ENCODE measurements at places on chromosomes 11 and 22.

- no peak for DNase-seq
Observed at GRCh38 chr22:46628756-46629155, 8.6 kb downstream of the GRAMD4 start.

- no peak for DNase-seq
Observed at GRCh38 chr11:8838248-8838647, 72.7 kb upstream of the AKIP1 start.

DNA sequence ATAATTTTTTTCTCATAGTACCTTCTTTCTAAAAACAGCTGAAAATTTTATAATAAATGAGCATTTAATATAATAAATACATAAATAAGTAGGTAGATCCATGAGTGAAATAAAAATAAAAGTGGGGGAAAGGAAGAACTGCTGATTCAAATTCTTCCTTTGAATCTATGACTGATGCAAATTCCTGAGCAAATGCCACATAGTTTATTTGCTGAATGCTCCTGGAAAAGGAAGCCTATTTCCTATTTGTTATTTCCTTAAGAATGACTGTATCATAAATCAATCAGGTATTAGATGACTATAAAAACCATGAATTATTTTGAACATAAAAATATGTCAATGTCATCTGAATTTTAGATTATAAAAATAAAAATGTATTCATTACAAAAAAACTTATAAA is 16.6 kb downstream of the BTBD10 start:
- DNase-seq: no peak

- no peak for DNase-seq
Observed at GRCh38 chr11:10694486-10695239, 1.1 kb upstream of the IRAG1 start.

- no peak for DNase-seq
Observed at GRCh38 chr11:67670316-67671210, 3.9 kb downstream of the ALDH3B2 start.

DNA sequence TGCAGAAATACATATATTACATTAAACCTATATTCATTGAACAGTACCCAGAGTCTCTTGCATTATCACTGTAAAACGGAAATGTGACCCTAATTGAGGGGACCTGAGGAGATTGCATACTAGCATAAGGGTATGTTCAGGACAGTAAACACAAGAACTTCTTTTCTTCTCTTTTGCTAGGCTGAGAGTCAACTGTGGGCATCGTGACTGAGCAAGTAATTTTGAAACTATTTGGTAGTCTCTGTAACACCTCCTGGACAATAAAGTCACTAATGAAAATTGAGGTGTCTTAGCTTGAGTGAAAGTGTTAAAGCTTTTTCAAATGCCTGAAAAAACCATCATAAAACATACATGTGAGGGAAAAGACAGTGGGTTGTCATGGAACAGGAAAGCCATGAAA is 90.9 kb downstream of the PDHX start:
- peak; percentile 41 for DNase-seq

- DNase-seq: peak; percentile 10
Observed at GRCh38 chr11:104968355-104968855, at the start of gene CASP4. CASP4 (minus strand) TSS chr11:104968574; CDS start chr11:104968525, 49 bp downstream.

- DNase-seq: no peak
Observed at GRCh38 chr11:92875473-92875872, 94.0 kb upstream of the MTNR1B start.

DNA sequence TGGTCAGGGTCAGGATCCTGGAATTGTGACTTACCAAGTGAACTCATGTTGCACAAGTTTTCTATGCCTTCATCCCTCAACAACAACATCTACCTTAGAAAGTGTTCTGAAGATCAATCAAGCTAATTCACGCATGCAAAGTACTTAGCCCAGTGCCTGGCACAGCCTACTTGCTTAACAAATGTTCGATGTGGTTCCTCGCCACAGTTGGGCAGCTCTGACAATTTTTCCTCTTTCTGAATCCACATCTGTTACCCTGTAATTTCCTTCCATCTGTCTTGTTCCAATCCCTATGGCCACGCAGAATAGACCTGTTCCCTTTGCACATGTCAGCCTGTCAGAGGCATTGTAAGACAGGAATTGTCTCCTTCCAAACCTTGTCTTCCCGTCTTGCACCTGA is 1415.2 kb downstream of the TBC1D22A start:
- no peak for DNase-seq

- no peak for DNase-seq
Observed at GRCh38 chr11:27227736-27228135, 135.3 kb downstream of the CCDC34 start.
